ENCODE measurements at places on chromosomes 7 and 10. TPM values are rescaled to one million over a fixed set of nuclear protein-coding genes. Genes with fewer than 3 reads are reported as not detected.

The ATOH7 gene
- not detected for total RNA-seq

The CRHR2 gene
- total RNA-seq: not detected

The OR2A42 gene
- not detected for total RNA-seq

The AKR1C4 gene
- not detected for total RNA-seq

The SFTPA1 gene
- not detected for total RNA-seq

The FEZF1 gene
- total RNA-seq: not detected

The TSPAN33 gene
- total RNA-seq: 0.15 TPM

The PON3 gene
- not detected for total RNA-seq

The AVL9 gene
- 51.1 TPM for total RNA-seq

The WAPL gene
- 47.3 TPM for total RNA-seq

The FAM185A gene
- total RNA-seq: 10.9 TPM

The PDK4 gene
- 0.29 TPM for total RNA-seq

The SMKR1 gene
- not detected for total RNA-seq

The CPA2 gene
- not detected for total RNA-seq

The EXOSC1 gene
- total RNA-seq: 41.9 TPM

The TMEM225B gene
- total RNA-seq: 0.50 TPM

The MRLN gene
- total RNA-seq: not detected

Data from smooth muscle cell of trachea (primary cell).